ENCODE measurements at places on chromosomes 13 and 19.
A peak's percentile ranks its signal among the peaks of the same experiment; 100 is the strongest.

- DNase-seq, result no peak
These were observed 3.0 kb downstream of the DZIP1 start for GRCh38 chr13:95641291-95642027.

- DNase-seq, result no peak
These were observed 43.8 kb downstream of the CCDC122 start for GRCh38 chr13:43835701-43836100.

DNA sequence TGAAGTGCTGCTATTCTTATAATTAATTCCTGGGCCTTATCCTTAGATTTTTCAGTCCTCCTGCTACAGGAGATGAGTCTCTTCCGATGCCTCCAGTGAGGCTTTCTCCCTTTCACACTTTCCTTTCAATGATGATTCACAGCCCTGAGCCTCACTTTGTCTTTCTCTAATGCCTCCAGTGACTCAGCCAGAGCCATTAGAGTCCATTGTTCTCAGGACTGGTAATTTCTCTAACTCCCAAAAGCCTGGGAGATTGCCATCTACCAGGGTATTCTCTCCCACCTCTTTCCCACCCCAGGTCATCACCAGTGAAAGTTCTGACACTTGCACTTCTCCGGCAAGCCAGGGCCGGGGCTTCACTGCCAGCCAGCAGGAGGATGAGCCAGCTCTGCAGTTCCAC lies 49.6 kb upstream of the ARGLU1 start:
- DNase-seq, result no peak

- no peak for DNase-seq
These were observed 13.0 kb downstream of the BRME1 start for GRCh38 chr19:13892870-13893269.

DNA sequence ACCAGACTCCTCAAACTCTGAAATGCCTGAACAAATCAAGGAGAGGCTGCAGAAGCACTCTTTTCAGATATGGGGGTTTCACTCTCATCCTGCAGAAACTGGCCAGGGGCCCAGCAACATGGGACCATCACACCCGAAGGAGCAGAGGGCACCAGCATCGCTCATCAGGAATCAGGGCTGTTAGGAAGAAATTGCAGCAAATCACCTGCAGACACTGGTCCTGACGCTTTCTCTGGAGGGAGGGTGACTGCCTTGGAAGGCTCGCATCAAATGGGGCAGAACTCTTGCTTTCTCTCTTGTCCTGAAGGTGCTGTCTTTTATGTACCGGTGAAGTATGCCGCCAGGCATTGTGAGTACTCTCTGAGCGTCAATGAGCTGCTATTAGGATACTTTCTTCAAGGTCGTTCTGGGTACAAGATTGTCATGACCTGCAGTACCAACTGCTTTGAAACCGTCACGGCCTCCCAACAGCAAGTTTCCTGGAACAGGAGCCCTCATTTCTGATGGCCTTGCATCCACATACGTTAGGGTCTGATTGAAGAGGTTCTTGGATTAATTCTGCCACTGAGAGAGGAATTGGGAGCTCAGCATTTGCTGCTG lies 155.7 kb upstream of the SOX1 start:
- no peak for DNase-seq

GRCh38 chr19:2477732-2478191 lies 1.8 kb downstream of the GADD45B start:
- DNase-seq, result no peak

- DNase-seq, result no peak
These were observed 278.1 kb downstream of the DNAJC15 start for GRCh38 chr13:43301346-43301969.

- no peak for DNase-seq
These were observed 17.1 kb downstream of the NAA16 start for GRCh38 chr13:41327994-41328790.

DNA sequence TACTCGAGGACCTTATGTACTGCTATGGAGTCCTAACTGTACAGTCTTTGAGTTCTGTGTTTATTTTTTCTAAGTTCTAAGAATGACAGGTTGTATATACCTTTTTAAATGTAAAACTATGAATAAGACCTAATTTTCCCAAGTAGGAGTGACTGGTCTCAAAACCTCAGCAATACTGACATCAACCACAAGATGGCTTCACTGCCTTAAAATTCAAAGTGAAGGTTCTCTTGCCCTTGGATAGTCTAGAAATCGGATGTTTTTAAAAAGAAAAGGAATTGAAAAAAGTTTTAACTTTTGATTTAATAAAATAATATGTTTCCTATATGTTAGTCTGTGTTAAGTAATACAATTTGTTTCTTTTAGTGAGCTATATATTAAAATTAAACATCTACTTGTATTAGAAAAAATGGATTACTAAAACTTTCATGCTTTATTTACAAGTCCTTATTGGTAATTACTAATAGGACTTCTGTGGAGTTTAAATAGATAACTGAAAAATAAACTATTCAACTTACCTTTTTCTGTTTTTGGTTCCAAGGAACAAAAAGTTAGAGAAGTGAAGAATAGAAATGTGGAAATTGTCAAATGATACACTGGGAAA lies 52.0 kb downstream of the TDRD3 start:
- DNase-seq, result peak; percentile 1

DNA sequence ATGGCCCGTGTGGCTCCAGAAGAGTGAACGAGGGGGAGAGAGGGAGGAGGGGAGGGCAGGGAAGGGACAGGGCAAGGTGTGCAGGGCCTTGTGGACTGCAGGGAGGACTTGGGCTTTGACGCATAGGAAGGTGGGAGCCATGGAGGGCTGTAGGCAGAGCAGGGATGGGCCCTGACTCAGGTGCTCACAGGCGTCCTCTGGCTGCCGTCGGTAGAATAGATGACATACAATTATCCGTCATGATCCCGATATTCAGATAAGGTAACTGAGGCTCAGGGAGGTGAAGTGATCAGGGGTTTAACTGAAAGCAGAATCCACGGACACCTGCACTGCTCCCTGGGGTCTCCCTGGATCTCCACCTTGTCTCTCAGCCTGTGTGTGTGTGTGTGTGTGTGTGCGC lies 3.4 kb downstream of the C3 start:
- DNase-seq, result no peak

- no peak for DNase-seq
These were observed 3.2 kb downstream of the NFIC start for GRCh38 chr19:3369337-3370213.

- no peak for DNase-seq
These were observed 63.1 kb downstream of the ZDHHC20 start for GRCh38 chr13:21395953-21396352.

GRCh38 chr13:43874504-43875092 lies 4.9 kb downstream of the CCDC122 start:
- DNase-seq, result no peak

GRCh38 chr13:60392131-60392530 lies 4.9 kb upstream of the TDRD3 start:
- no peak for DNase-seq

- DNase-seq, result no peak
These were observed 169.9 kb downstream of the STK24 start for GRCh38 chr13:98406971-98407370.

DNA sequence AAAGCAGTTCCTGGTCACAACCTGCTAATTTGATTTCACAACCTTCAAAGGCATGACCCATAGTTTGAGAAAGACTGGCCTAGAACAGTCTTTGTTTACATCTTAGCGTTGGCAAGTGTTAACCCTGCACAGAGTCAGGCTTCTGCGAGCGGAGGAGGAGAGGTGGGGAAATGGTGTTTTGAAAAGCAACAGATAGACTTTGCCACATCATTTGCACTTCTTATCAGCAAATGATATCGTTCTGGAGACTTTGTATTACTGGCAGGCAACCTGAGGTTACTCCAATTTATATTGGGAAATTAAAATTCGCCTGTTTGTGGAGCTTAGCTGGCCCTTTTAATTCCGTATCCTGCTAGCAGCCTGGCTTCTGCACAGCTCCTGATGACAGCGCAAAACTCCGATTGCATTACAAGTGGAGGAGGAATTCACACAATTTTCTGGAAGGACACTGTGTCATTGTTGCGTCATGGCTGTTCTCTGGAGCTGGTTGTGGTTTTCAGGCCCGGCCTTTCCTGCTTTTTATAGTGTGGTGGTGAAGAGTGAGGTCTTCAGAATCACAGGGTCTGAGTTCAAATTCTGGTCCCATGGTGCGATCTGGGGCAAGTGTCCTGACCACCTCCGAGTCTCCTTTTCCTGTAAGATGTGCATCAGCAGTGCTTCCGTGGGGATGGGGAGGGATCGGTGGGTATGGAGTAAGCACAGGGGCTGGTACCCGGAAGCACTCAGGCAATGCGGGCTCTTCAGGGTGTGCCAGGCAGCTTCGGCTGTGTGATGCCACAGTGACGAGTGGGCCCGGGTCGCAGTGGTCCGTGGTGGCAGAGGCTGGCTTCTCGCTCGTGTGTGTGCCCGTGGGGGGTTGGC lies 49.1 kb upstream of the EHD2 start:
- peak; percentile 52 for DNase-seq

GRCh38 chr19:55703790-55704215 lies 28.8 kb downstream of the EPN1 start:
- DNase-seq, result no peak

DNA sequence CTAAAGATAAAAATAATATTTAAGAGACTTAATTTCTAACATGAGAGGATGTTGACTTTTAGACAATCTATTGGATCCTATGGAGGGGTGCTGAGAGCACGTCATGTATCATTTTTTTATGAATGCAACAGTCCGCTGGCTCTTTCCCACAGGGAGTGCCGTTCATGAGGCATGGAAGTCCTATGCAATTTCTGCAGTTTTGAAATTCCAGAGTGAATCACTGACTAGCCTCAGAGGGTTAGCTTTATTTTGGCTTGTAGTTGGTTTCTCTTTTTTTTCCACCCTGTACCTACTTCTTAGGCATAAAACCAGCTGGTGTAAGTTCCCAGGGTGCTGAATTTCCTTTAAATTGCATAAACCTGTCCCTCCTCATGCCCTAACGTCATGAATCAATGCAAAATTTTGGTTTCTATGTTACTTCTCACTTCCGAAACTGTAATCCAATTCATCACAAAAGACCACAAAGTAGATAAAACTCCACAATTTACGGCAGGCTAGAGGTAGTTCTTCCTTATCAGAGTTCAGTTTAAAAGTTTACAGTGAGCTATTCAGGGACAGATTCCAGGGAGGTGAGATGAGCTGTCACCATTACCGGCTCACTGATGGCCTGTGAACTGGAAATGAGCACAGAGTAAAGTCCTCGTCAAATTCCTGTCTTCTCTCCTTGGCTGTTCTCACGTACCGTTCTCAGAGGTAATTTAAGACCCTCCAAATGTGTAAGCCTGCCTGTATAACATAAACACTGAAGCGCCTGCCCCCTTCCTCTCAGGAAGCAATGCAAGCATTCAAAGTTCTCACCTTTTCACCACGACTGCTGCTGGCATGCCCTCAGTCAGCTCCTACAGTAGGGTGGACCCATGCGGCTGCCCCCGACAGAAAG lies 216.6 kb upstream of the SLC10A2 start:
- DNase-seq, result no peak

- no peak for DNase-seq
These were observed 635.3 kb downstream of the UQCRFS1 start for GRCh38 chr19:28577666-28578065.

- DNase-seq, result no peak
These were observed 847.2 kb upstream of the GPC6 start for GRCh38 chr13:92379371-92379770.

Measured in Calu3 (cell line).